ENCODE measurements at places on chromosomes 2 and 18. TPM values are rescaled to one million over a fixed set of nuclear protein-coding genes. Genes with fewer than 3 reads are reported as not detected.

The TIGD1 gene
- total RNA-seq, result 2.7 TPM

The SPHKAP gene
- total RNA-seq, result not detected

The TRPM8 gene
- not detected for total RNA-seq

The CYP1B1 gene
- 29.1 TPM for total RNA-seq

The CYP27C1 gene
- not detected for total RNA-seq

The DLX1 gene
- not detected for total RNA-seq

The UGT1A1 gene
- not detected for total RNA-seq

The IGFBP5 gene
- total RNA-seq, result 146 TPM

The ITGA4 gene
- 0.61 TPM for total RNA-seq

The C1QL2 gene
- total RNA-seq, result not detected

The KRTCAP3 gene
- 0.93 TPM for total RNA-seq

- DNase-seq, result peak; percentile 31
- H3K27ac ChIP-seq, result no peak overlapping the region
- no peaks in the 10 kb centered on the region for H3K27me3 ChIP-seq
- no peak overlapping the region for H3K4me3 ChIP-seq
These were observed 3.4 kb downstream of the NAGK start for GRCh38 chr2:71071681-71072398.

DNA sequence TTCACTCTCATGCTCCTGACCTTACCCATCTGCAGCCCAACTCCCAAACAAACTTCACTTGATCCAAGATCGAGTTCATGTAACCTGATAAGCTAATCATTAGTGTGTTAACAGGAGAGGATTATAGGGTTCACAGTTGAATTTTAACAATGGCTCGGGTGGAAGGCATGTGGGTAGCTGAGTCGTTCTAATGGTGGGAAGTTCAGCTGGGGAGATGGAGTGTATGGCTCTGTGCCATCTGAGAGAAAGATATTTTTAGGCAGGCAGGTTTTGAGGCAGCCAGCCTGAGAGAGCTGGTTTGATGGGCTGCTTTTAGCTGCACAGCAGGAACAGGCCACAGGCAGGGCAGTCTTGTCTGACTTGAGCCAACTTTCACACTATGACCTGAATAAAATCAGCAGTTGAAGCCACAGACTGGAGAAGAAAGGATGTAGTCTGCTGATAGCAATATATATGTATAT lies 17.7 kb upstream of the NFE2L2 start:
- peak; percentile 63 for DNase-seq
- no peak overlapping the region for H3K4me3 ChIP-seq
- peak overlapping the region; percentile 63 for H3K27ac ChIP-seq
- H3K4me1 ChIP-seq, result peaks cover 57% of the 10 kb centered on the region
- H3K36me3 ChIP-seq, result no peaks in the 10 kb centered on the region

GRCh38 chr2:83067947-83068346 lies 1391.1 kb downstream of the SUCLG1 start:
- H3K27me3 ChIP-seq, result no peaks in the 10 kb centered on the region
- H3K4me3 ChIP-seq, result no peak overlapping the region
- H3K4me1 ChIP-seq, result no peaks in the 10 kb centered on the region
- DNase-seq, result no peak

DNA sequence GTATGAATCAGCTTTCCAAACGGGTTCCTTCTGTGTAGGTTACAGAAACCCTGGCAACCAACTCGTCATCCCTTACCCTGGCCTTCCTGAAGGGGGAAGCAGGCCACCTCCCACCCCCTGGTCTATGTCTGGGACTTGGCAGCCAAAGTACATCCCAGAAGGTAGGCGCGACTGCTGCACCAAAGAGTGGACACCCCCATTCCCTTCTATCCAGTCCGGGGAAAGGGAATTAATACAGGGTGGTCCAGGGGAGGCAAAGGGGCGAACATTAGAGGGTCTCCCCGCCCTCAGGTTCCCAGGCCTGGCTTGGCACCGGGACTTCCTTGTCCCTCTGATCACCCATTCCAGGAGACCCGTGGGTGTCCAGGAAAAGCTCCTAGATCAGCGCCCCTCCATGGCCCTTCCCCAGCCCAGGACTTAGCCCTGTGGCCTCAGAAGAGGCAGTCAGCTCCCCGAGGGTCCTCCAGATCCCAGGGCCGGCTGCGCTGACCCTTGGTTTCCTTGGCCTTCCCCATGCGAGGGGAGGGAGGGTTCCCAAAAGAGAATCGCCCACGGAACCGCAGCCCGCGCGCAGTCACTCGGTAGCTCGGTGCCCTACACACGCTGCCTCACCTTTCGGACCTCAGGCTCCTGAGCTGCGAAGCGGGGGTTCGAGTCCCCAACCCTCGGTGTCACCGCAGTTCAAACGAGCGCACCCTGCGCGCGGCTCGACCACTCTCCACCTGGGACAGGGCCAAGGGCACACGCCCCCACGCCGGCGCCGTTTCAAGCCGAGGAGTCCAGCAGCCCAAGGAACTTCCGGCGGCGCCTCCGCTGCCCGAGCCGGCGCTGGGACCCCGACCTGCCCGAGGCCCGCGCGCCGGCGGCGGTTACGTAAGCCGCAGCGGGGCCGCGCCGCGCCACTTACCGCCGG lies at the start of gene PER2:
Gene PER2, minus strand, starts transcription at position 874 of the 913 bp plus-strand sequence. CDS start 10,674 bp downstream, outside the sequence.
- peaks cover 54% of the 10 kb centered on the region for H3K4me1 ChIP-seq
- no peaks in the 10 kb centered on the region for H3K36me3 ChIP-seq
- peak; percentile 59 for DNase-seq
- H3K27me3 ChIP-seq, result no peaks in the 10 kb centered on the region

GRCh38 chr2:239568601-239569000 lies 167.8 kb upstream of the HDAC4 start:
- H3K4me3 ChIP-seq, result no peak overlapping the region
- H3K27me3 ChIP-seq, result no peaks in the 10 kb centered on the region
- H3K4me1 ChIP-seq, result no peaks in the 10 kb centered on the region
- no peaks in the 10 kb centered on the region for H3K36me3 ChIP-seq
- DNase-seq, result no peak
- H3K27ac ChIP-seq, result no peak overlapping the region

- no peaks in the 10 kb centered on the region for H3K27me3 ChIP-seq
- DNase-seq, result no peak
- no peak overlapping the region for H3K27ac ChIP-seq
- H3K36me3 ChIP-seq, result no peaks in the 10 kb centered on the region
These were observed 185.9 kb downstream of the ICOS start for GRCh38 chr2:204122425-204122824.

DNA sequence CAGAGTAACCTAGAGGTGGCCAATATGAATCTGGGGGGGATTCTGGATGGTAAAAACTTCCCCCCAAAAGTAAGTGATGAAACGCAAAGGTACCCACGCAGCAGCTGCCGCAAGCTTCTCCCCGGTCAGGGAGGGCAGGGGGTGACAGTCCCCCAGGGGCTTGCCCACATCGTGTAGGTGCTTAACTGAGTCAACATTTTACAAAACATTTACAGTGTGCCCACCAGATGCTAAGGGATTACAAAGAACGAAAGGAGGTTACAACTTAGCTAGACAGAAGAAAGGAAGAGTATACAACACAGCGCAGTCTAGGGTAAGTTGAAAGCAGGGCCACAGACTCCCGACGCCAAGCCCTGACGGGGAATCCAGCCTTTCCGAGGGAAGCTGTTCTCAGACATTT lies 45.6 kb downstream of the LPIN2 start:
- H3K4me1 ChIP-seq, result peaks cover 32% of the 10 kb centered on the region
- H3K36me3 ChIP-seq, result no peaks in the 10 kb centered on the region
- no peak overlapping the region for H3K4me3 ChIP-seq
- H3K27ac ChIP-seq, result no peak overlapping the region

DNA sequence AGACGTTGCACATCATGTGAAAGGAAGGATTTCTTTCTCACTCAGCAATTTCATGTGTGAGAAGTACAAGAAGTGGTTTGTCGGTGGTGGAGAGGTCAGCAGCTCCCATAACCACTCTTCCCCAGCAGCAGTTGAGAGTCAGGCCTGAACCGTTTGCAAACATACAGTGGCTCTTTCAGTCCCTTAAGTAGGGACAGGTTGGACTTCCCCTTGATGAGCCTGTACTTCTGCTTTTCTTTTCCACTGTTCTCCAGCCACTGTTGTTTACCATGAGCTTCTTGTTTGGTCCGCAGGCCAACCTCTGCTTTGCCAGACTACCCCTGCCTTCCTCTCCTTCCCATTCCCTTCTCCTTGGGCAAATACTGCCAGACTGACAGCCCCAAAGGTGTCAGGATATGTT lies 391.3 kb upstream of the CELF4 start:
- H3K4me3 ChIP-seq, result no peak overlapping the region
- no peak overlapping the region for H3K27ac ChIP-seq
- no peaks in the 10 kb centered on the region for H3K36me3 ChIP-seq
- DNase-seq, result no peak
- no peaks in the 10 kb centered on the region for H3K27me3 ChIP-seq
- no peaks in the 10 kb centered on the region for H3K4me1 ChIP-seq

- no peaks in the 10 kb centered on the region for H3K27me3 ChIP-seq
- H3K4me1 ChIP-seq, result peaks cover 1% of the 10 kb centered on the region
- no peak for DNase-seq
- H3K27ac ChIP-seq, result no peak overlapping the region
These were observed 62.6 kb upstream of the NEDD4L start for GRCh38 chr18:57981308-57982028.

DNA sequence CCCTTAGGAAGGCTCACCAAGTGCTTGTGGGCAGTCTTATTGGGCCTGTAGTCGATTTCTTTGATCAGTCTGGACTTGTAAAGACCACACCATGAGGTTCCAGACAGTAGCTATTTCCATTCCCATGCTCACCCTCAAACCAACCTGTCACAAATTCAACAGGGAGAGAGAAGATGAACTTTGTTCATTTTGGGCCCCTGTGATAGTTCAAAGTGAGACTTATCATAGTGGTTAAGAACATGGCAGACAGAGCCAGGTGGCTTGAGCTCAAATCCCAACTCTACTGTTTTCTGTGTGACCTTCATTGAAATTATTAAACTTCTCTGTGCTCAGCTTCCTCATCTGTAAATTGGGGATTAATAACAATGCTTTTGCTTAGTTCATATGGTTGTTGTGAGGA lies 53.9 kb upstream of the CTLA4 start:
- H3K4me3 ChIP-seq, result no peak overlapping the region
- H3K27me3 ChIP-seq, result no peaks in the 10 kb centered on the region
- H3K4me1 ChIP-seq, result peaks cover 9% of the 10 kb centered on the region
- no peaks in the 10 kb centered on the region for H3K36me3 ChIP-seq

GRCh38 chr18:50465211-50466153 lies 90.6 kb downstream of the SKA1 start:
- no peaks in the 10 kb centered on the region for H3K27me3 ChIP-seq
- H3K27ac ChIP-seq, result no peak overlapping the region
- H3K36me3 ChIP-seq, result no peaks in the 10 kb centered on the region
- peak; percentile 17 for DNase-seq

GRCh38 chr18:36828630-36829361 lies at the start of the genes KIAA1328 and TPGS2:
Gene KIAA1328 (plus strand): TSS chr18:36829127. CDS start chr18:36829139, 12 bp downstream.
Gene TPGS2 (minus strand): TSS chr18:36829002. CDS start chr18:36828767, 235 bp downstream.
- peak; percentile 71 for DNase-seq
- peak within 1 kb of the TSS; percentile 97 for H3K4me3 ChIP-seq
- peak within 1 kb of the TSS; percentile 84 for H3K27ac ChIP-seq

All from gastrocnemius medialis (tissue), 4 donors.